ENCODE measurements at places on chromosomes 1 and 21. TPM values are rescaled to one million over a fixed set of nuclear protein-coding genes. Genes with fewer than 3 reads are reported as not detected.

PDE9A gene
- total RNA-seq = 2.5 TPM

ASCL5 gene
- not detected for total RNA-seq

BLACAT1 gene
- 0.45 TPM for total RNA-seq

ZNF644 gene
- total RNA-seq = 33.3 TPM

KLHDC8A gene
- total RNA-seq = 2.7 TPM

MANEAL gene
- 3.6 TPM for total RNA-seq

KCNN3 gene
- 1.7 TPM for total RNA-seq

TCHHL1 gene
- total RNA-seq = not detected

TMPRSS3 gene
- not detected for total RNA-seq

TNFRSF8 gene
- 0.18 TPM for total RNA-seq

MCOLN3 gene
- total RNA-seq = 0.32 TPM

ELOA gene
- 37.8 TPM for total RNA-seq

MDM4 gene
- 27.5 TPM for total RNA-seq

RGS4 gene
- not detected for total RNA-seq

PYHIN1 gene
- 2.3 TPM for total RNA-seq

TLCD4 gene
- total RNA-seq = 2.5 TPM

NME7 gene
- 7.1 TPM for total RNA-seq

CD53 gene
- 25.9 TPM for total RNA-seq

CFAP141 gene
- not detected for total RNA-seq

EFNA4 gene
- 8.1 TPM for total RNA-seq

IL10 gene
- total RNA-seq = 1.5 TPM

SLC6A17 gene
- total RNA-seq = 0.26 TPM

TMIGD3 gene
- total RNA-seq = not detected

ELAPOR1 gene
- total RNA-seq = 14.8 TPM

SSBP3 gene
- total RNA-seq = 23.8 TPM

ERG gene
- total RNA-seq = 2.5 TPM

SERPINC1 gene
- not detected for total RNA-seq

CLCA4 gene
- total RNA-seq = 521 TPM

PTAFR gene
- 2.7 TPM for total RNA-seq

HEATR1 gene
- 16.5 TPM for total RNA-seq

ZBTB48 gene
- 13.5 TPM for total RNA-seq

DNASE2B gene
- total RNA-seq = not detected

KCNQ4 gene
- total RNA-seq = 0.50 TPM

S100B gene
- total RNA-seq = 0.57 TPM

PDZK1 gene
- 0.19 TPM for total RNA-seq

PCNT gene
- total RNA-seq = 29.2 TPM

TEKT2 gene
- total RNA-seq = not detected

DCLRE1B gene
- total RNA-seq = 3.8 TPM

All from esophagus squamous epithelium (tissue), 5 donors.